ENCODE measurements at places on chromosomes 6 and 20.

DNA sequence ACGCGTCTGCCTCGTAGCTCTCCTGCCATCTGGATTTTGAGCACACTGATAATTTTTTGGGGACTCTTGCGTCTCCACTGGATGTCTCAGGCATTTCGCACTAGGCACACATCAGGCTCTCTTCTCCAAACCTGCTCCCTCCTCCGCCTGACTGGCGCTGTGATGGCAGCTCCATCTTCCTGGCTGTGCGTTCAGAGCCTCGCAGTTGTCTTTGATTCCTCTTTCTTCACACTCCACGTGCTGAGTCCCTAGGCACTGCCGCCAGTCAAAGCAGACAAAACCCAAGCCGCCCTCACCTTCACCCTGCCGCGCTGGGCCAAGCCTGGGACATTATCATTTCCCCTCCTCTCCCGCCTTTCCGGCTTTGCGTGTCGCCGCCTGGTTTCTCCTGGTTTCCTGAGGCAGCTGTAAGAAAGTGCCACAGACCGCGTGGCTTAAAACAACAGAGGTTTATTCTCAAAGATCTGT is 778 bp downstream of the PSMG4 start:
- DNase-seq: no peak

- no peak for DNase-seq
Measured at GRCh38 chr6:124368131-124368530, 564.5 kb downstream of the NKAIN2 start.

- no peak for DNase-seq
Measured at GRCh38 chr6:121573481-121573880, 138.0 kb downstream of the GJA1 start.

DNA sequence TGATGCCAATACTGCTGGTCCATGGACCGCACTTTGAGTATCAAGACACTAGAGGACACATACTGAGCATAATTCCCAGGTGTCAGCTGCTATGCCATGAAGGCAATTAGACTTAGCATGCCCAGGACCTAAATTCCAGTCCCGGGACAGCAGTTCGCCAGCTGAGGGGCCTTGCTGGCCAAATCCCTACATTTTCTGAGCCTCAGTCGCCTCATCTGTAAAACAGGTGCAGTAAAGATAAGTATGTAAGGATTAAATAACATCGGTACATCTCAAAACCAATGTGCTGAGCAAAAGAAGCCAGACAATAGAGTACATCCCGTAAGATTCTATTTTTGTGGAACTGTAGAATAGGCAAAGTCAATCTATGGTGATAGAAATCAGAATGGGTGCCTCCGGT is 1.0 kb downstream of the BFSP1 start:
- DNase-seq: no peak

DNA sequence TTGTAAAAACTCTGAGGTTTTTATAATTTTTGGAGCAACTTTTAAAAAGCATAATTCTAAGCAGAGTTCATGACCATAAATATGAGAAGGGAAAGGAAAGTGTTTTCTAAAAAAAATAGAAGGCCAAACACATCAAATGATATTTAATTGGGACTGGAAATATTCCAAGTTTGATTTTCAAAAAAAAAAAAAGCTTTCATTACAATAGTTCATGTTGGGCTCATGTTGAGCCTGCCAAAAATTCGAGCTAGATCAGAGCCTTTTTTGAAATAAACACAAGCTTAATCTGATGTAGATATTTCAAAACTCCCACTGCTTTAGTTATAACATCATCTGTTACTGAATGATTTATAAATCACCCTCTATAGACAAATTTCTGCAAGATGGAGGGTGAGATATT is 163.4 kb upstream of the DEFB112 start:
- DNase-seq: no peak

GRCh38 chr6:166024252-166024651 is 143.4 kb downstream of the TBXT start:
- no peak for DNase-seq

- DNase-seq: no peak
Measured at GRCh38 chr6:169048865-169049205, 204.8 kb downstream of the THBS2 start.

DNA sequence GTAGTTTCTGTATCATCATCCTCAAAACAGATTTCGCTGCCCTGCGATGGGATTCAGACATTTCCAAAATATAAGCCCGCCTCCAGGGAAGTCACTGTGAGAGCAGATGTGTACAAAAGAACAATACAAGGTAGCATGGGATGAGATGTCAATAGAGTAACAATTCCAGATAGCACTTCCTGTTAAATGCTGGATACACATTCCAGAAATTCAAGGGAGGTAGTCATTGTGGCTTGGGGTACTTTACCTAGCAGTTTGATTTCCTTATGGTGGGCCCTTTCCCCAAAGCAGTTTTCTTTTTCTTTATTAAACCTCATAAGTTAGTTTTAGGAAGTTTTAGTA is 2.5 kb downstream of the RNF217 start:
- no peak for DNase-seq

DNA sequence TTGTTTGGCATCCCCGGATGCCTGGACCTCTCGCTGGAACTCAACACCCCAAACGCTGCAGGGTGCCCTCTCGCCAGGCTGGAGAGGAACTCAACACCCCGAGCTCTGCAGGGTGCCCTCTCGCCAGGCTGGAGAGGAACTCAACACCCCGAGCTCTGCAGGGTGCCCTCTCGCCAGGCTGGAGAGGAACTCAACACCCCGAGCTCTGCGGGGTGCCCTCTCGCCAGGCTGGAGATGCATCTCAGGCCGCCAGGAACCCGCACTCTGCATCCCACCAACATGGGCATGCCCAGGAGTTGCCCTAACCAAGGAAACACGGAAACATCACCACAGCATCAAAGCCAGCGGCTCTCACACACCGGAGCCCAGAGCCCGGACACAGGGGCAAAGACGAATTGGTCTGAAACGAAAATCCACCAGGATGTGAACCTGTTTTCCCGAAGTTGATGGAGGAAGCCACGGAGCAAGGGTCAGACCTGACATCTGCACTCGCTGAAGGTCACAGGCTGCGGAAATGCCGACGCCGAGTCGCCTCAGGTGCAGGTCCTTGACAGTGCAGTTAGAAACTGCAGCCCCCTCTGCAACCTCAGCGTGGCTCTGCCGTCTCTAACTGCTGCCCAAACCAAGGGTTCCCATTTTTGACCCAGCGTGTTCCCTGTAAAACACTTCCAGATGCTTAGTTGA is 37.5 kb downstream of the DLL1 start:
- no peak for DNase-seq

DNA sequence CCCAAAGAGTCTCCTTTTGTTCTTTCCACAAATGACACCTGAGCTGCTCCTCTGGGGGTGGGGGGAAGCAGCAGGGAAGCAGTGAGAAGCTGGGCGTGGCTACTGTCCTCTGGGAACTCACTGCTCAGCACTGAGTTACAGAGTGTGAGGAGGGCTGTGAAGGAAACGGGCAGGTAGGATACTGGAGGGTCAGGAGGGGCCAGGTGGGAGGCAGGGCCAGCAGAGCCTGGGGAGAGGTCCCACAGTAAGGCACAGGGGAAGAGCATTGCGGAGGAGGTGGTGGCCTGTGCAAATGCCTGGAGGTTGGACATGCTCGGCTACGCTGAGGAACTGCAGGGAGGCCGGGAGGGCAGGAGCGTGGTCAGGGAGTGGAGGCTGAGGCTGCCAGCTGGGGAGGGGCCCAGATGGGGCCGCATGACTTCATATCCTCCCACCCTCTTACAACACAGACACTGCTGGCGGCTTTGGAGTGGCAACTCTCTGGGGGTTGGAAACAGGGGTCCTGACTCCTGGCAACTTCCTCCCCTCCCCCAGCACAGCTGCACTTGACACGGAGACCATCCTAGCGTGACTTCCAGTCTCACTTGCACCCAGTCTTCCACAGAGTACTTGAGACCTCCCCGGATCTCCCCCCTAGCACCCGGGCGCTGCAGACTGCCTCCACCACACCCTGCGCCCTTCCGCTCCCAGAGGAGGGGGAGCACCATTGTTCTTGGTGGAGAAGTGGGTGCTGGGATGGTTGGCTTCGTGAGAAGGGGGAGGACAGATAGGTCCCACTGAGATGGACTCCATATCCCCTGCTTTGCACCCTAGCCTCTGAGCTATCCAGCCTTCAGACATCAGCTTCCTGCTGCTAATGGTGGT is 34.2 kb downstream of the RBM38 start:
- DNase-seq: no peak

GRCh38 chr6:87754828-87755227 is 52.8 kb upstream of the AKIRIN2 start:
- no peak for DNase-seq

- no peak for DNase-seq
Measured at GRCh38 chr6:37827603-37828265, 8.2 kb downstream of the ZFAND3 start.

DNA sequence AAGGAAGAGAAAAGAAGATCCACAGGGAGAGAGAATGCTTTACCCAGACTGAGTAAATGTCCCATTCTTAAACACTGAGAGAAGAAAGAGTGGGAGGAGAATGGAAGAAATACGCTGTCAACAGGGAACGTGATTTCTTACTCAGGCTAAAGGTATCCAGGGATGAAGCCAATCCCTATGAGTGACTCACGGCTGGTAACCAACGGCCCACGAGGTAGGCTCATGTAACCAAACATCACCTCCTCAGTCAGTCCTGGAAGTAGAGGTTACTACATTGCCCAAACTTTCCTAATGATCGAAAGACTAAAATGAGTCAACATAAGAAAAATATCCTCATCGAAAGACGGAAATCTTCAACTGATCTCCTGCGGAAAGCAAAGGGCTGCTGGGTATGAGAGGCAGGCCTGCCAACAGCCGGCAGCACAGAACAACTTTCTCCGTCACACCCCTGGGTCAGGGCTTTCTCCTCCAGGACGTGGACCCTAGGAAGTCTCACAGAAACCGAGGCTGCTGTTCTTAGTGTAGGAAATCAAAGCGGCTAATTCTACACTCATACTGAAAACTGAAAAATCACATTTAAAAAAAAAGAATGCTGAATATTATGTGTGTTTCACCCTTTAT is 292.6 kb downstream of the GMDS start:
- no peak for DNase-seq

- DNase-seq: peak; percentile 47
Measured at GRCh38 chr6:113318575-113318917, 538.6 kb upstream of the MARCKS start.

DNA sequence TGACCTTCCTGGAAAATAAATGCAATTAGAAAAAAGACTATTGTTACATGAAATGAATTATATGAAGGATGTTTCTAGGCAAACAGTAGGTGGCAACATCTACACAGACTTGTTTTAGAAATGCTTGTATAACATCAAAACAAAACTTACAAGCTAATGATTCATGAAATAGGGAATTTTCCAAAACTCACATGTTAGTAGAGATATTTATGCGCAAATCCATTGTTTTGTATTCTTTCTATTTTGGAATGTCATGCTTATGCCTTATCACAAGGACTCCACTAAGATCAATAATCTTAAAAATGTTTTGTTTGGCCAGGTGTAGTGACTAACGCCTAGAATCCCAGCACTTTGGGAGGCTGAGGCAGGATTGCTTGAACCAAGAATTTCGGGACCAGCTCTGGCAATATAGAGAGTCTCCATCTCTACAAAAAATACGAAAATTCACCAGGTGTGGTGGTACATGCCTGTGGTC is 32.3 kb upstream of the LGSN start:
- no peak for DNase-seq

- no peak for DNase-seq
Measured at GRCh38 chr20:48541581-48542071, 286.2 kb downstream of the PREX1 start.

- DNase-seq: no peak
Measured at GRCh38 chr6:155473741-155474140, 18.1 kb upstream of the NOX3 start.

- no peak for DNase-seq
Measured at GRCh38 chr6:113281014-113281413, 576.1 kb upstream of the MARCKS start.

GRCh38 chr6:148566664-148567350 is 180.0 kb upstream of the UST start:
- DNase-seq: no peak

DNA sequence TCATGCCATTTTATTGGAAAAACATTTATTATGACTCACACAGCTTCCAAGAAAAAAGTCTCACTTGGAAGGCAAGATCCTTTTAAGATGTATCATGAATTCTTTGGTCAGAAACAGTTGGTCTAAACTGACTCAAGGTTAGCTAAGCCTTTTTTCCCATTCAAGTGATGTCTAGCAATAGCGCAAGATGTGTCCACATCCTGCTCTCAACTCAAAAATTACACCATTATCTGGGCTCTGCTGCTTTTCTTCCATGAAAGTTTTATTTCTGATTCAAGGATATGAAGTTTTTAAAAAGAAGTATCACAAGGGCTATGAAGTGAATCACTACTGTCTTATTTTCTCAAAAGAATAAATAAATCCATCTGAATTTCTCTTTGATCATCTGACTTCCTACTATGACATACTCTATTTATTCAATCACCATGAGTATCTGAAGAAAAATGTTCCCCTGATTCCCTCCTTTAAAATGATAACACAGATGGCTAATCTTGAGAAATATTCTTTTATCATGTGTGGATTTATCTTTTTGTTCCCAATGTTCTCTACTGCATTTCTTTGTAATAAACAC is 139.2 kb downstream of the AHI1 start:
- no peak for DNase-seq

DNA sequence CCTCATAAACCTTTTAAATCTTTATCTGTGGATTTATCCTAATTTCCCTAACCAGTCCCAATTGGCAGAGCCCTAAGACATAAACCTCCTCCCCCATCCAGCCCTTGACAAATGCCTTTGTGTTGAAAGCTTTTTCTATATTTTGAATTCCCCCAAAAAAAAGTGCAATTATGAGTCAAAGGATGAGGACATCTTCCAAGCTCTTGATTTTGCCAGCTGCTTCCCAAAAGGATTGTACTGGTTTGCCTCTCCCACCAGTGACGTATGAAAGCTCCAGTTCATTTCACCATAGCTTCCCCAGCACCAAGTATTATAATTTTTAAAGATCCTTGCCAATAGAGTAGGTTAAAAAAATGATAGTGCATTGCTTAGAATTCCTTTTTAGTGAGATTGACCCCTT is 38.9 kb downstream of the SIRPA start:
- DNase-seq: peak; percentile 72

DNA sequence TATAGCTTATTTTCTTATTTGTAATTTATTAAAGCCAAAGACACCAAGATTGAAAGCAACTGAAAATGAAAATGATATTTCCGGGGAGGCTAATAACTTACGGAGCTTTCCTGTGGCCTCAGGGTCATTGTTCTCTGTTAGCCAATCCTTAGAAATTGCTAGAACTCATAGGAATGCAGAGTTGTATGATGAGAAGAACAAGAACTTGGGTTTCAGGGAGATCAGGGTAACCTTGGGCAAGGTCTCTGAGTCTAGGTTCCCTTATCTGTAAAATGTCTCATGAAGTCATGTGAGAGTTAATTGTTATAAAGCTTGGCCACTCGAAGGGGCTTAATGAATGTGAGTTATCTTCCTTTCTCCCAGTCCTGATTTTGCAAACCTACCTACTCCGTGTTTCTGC is 20.1 kb upstream of the SERINC3 start:
- no peak for DNase-seq
